ENCODE measurements at places on chromosomes 7 and 10.

- DNase-seq, result no peak
Measured at GRCh38 chr10:15352201-15352600, 18.9 kb downstream of the FAM171A1 start.

DNA sequence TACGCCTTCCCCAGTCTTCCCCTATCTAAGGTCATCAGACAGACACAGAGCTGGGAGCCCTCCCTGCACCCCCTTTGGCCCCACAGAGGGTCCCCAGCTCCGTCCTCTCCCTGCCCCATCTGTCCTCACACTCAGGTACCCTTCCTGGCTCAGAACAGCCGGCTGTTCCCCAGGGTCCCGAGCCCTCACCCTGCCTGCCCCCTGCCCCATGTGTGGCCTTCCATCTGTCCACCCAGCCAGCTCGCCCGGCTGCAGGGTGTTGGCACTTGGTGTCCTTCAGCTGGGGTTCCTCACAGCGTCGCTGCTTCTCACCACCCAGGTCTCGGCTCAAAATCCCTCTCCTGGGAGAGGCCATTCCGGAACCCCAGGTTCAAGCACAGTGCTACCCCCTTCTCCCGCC lies 28.9 kb upstream of the ELFN1 start:
- DNase-seq, result no peak

DNA sequence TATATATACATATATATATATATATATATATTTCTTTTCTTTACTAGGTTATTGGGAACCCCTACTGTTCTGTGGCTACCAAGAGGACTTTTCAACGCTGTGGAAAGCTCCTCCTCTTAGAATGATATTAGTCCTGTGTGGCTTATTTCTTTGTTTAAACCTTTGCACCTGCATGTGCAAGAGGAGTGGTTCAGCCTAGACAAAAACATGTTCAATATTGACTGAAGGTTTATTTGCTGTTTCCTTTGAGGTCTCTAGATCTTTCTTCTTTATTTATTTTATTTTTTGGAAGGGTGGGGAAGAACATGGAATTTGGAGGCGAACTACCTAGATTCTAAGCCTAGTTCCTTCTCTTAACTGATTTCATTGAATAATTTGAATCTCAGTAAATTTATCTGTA lies 118.1 kb downstream of the GNAT3 start:
- peak; percentile 61 for DNase-seq

- DNase-seq, result peak; percentile 72
Measured at GRCh38 chr10:102660888-102661657, 16.8 kb downstream of the TRIM8 start.

GRCh38 chr7:121049028-121049791 lies 60.7 kb downstream of the CPED1 start:
- DNase-seq, result no peak

GRCh38 chr7:104857458-104858425 lies 156.3 kb upstream of the KMT2E start:
- DNase-seq, result no peak

DNA sequence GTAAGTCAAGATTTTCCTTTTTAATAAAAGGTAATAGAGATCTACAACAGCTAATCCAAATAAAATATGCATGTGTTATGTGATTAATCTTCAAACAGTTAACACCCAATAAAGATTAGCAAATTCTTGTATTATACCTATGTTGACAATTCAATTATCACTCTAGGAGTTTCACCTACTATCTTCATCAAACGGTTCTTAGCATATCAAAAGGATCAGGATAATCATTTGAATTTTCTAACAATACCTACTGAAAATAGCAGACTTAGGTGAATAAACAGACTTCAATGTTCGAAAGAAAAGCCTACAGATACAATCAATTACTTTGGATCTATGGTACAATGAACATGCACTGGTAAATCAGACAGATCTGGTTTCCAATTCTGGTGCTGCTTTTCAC lies 268.3 kb downstream of the CACNA2D1 start:
- DNase-seq, result no peak

DNA sequence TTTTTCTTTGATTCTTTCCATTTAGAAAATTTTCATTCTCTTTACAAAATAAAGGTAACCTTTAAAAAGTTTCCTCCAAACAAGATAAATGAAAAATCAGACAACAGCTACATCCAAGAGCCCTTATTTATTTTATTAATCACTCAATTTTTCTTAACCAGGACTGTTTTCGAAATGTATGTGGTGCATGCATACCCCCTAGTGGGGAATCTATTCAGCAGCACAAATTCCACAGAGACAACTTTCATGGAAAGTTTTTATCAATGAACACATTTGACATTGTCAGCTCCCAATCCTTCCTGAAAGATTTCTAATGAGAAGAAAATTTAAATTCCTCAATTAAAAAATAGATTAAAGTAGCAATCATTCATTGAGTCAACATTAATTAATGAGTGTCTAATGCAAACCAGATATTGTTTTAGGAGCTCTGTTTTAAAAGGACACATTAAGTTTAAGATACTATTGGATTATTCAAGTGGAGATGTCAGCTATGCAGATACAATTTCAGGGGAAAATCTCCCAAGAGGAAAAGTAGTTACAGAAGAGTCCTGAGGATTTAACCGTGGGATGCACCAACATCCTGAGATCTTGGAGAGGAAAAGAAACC lies 5.2 kb upstream of the HTR7 start:
- DNase-seq, result peak; percentile 16

DNA sequence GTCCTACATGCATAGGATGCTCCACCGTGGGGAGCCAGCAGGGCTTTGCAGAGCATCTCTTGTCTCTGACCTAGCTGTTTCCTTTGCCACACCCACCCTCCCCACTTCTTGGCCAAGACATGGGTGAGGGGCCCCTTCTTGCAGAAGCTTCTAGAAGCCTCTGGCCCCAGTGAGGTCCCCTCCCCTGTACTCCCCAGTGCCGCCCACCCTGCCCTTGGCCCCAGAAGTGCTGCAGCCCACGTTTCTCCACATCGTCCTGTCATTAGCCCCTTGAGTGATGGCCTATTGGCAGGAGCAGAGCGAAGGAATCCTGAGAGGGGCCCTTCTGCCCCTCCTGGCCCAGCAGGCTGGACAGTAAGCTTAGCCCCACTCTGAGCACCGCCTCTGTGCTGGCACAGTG lies 43.7 kb downstream of the ALOX5 start:
- DNase-seq, result no peak

GRCh38 chr7:123787220-123788007 lies 38.6 kb upstream of the WASL start:
- no peak for DNase-seq

DNA sequence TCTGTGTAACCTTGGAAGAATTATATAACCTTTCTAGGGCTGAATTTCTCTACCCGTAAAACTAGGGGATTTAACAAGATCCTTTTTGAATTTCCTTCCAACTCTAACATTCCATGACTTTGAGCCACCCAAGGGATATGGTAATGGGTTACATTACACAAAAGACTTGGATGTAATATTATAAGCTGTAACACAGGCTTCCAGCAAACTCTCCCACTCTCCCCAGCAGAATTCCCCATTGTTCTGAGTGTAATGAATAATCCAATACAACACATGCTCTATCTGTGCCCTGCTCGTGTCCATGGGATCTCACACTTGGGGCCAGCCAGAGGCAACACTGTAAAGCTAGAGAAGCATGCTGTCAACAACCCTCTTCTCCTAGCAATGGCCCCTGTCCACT lies 790.6 kb upstream of the AUTS2 start:
- no peak for DNase-seq

- no peak for DNase-seq
Measured at GRCh38 chr7:151069841-151070573, 10.6 kb downstream of the FASTK start.

DNA sequence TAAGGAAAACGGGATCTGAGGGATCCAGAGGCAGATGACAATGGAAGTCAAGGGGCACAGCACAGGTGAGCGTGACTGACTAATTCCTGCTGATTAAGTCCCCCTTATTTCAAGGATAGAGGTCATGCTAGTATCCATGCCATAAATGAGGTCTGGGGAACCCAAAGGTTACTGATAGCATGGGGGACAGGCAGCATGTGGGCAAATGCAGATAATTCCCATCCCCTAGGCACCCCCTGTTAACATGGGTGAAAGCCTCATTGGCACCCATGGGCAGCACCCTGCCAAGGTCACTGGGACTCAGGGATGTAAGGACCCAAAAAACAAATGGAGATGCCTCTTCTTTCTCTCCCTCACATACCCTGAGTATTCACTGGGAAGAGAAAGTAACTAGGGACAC lies 139.7 kb downstream of the WDR11 start:
- no peak for DNase-seq

DNA sequence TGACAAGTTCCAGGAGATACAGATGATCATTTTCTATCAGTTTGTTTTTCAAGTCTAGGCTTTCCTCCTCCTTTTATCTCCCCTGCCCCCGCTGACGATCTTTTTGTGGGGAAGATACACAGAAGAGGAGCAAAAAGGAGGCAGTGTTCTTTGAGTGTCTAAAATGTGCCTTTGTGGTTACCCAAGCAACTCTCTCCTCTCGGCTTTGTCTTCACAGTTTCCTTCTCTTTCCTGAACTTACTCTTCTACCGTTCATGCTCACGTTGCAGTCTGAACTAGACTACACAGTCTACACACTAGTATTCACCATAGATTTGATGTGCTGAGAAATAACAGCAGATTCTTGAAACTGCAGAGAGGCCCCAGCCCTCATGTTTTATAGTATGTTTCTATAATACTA lies 23.6 kb downstream of the CEP41 start:
- DNase-seq, result no peak

DNA sequence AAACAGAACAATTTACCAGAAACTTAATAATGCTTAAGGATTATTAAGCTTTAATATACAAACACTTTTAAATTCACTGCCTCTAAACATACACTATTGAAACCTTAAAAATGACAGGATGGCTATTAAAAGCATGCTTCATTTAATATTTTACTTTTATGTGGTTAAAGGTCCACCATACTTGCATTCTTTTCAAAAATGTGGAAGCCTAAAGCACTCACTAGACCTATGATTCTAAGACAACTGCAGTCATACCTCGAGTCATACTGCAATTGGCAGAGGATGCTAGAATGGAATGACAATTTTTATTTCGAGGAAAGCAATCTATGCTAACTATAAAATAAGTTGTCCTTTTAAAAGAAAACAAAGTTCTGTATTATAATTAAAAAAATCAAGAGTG lies 85.3 kb downstream of the PIP4K2A start:
- DNase-seq, result no peak

DNA sequence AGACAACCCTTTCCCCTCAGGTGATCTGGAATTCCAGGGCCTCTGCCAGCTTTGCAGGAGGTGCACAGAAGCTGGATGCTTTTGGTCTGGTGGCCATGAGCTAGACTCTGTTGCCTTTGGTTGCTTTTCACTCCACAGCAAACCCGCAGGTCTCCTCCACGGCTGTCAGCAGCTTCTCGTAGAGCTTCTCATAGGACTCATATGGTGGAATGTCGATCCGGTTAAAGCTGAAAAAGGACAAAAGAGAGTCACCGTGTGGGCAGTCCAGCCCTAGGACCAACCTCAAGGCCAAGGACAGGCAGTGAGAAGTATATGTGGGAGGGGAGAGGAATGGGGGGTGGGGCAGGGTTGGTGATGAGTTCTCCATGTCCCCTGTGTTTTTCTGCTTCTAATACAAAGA lies 113.5 kb downstream of the SMURF1 start:
- DNase-seq, result no peak

- no peak for DNase-seq
Measured at GRCh38 chr10:49323171-49323895, 24.4 kb downstream of the C10orf71 start.

DNA sequence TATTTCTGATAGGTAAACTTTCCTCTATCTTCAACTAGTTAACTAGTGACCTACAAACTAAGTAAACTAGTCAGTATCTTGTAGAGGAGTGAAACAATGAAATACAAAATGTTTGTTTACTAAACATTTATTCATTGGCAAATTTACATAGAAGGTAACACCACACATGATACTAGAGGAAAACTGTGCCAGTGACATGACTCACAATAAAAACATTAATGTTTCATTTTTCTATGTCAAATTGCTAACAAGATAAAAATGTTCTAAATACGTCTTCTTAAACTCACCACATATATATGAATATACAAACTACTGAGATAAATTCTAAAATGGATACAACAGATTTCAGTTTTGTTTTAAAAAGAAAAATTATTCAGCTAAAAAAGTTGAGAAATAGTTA lies 471.3 kb downstream of the PARD3 start:
- DNase-seq, result no peak

- DNase-seq, result peak; percentile 14
Measured at GRCh38 chr7:26441002-26441521, 149.4 kb downstream of the SNX10 start.

DNA sequence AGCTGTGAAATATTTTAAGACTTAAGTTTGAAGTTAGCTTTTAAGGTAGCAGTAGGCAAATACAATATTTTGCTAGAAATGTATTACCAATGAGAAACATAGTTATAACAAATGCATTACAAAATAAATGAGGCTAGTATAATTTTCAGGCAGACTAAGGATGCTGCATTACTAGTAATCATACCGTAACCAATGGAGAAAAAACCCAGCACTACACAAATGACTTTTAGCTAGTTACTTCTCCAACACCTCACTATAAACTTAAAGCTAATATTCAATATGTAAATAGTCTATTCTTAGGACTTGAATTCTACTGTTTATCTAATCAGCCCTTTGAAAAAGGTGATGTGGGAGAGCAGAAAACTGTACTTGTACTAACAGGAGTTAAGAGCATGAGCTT lies 285.3 kb upstream of the KLF14 start:
- no peak for DNase-seq

- no peak for DNase-seq
Measured at GRCh38 chr7:46549892-46550639, 629.0 kb upstream of the IGFBP3 start.

- no peak for DNase-seq
Measured at GRCh38 chr10:71404503-71405295, 8.0 kb downstream of the CDH23 start.

GRCh38 chr7:3301449-3301731 lies 338 bp downstream of the SDK1 start:
- no peak for DNase-seq

- no peak for DNase-seq
Measured at GRCh38 chr7:155995183-155995612, 182.9 kb upstream of the SHH start.

- DNase-seq, result no peak
Measured at GRCh38 chr10:27534161-27534700, 30.1 kb downstream of the RAB18 start.

DNA sequence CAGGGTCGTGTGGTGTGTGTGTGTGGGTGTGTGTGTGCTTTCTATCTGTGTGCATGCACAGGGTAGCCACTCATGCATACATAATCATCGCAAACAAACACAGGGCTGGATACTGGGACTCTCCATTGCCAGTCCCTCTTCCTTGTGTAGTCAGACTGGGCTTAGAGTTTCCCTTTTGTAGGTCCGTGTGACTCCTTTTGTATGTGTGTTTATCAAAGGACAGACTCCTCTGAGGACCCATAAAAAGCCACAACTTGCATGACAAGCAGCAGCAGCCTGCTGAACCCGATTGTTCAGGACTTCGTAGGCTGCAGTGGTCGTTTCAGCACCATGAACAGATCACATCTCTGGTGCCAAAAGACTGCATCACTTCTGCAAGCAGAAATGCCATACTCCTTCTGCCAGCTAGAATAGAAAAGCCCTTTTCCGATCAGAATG lies 895 bp downstream of the VSTM2A start:
- no peak for DNase-seq

GRCh38 chr7:40793132-40793531 lies 658.3 kb downstream of the SUGCT start:
- DNase-seq, result no peak

Data from HepG2 (cell line).